ENCODE measurements at places on chromosomes 3 and 15.

GRCh38 chr15:42999201-42999779 is 78.7 kb upstream of the TTBK2 start:
- DNase-seq = no peak

GRCh38 chr3:14286887-14287500 is 108.4 kb downstream of the LSM3 start:
- no peak for DNase-seq

- DNase-seq = no peak
Observed at GRCh38 chr3:148845756-148846395, 18.3 kb downstream of the CPB1 start.

DNA sequence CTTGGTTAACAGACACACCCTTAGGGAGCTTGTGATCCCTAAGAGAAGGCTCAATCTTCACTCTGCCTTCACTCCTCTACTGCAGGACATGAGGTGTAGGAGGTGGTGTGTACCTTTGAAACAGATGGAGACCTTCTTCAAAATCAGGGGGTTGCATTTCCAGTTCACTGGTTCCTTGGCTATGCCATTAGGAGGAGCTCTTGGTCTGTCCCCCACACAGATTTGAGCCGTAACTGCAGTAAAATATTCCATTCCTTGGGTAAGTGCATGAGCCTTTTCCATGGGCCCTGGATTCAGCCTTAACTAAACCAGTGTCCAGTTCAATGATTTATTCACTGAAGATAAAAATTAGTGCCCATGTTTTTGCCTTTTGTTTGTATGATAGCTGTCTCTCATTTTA is 144.6 kb downstream of the MCTP2 start:
- no peak for DNase-seq

DNA sequence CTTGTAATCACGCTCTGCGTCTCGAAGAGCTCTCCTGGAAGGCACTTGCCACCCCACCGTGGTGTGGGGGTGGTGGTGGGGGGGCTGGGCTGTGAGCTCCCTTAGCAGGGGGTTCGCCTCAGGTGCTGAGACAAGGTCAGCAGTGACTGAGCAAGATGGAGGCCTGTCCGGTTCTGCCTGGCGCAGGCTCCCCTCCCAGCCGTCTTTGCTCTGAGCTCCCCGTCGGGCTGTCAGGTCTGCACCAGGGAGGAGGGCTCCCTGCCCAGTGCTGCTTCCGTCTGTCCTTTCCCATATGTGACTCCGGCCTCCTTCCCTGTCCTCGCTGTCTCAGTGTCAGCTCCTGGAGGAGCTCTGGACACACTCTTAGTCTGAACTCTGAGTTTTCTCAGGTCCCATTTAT is 80.0 kb downstream of the PLXNA1 start:
- DNase-seq = no peak

GRCh38 chr3:184305577-184305976 is 6.5 kb downstream of the PSMD2 start:
- no peak for DNase-seq
